ENCODE measurements at places on chromosomes 11 and 22.
A peak's percentile ranks its signal among the peaks of the same experiment; 100 is the strongest.

DNA sequence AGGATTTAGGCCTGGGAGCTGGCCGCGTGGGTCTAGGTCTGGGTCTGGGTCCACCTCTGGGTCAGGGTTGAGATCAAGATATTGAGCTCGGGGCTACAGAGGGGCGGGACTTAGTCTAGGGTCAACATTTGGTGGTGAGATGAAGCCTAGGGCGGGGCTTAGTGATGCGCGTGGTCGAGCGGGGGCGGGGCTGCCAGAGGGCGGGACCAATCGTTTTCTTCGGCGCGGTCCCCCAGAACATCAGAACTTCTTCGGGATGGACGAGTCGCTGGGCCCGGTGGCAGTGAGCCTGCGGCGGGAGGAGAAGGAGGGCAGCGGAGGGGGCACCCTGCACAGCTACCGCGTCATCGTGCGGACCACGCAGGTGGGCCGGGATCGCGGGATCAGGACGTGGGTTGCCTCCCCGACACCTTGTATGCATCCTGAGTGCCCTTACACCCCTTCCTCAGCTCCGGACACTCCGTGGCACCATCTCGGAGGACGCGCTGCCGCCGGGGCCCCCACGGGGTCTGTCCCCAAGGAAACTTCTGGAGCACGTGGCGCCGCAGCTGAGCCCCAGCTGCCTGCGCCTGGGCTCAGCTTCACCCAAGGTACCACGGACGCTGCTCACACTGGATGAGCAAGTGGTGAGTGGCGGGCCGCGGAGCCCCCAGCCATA lies 4.2 kb downstream of the SIPA1 start:
- no peak for DNase-seq

DNA sequence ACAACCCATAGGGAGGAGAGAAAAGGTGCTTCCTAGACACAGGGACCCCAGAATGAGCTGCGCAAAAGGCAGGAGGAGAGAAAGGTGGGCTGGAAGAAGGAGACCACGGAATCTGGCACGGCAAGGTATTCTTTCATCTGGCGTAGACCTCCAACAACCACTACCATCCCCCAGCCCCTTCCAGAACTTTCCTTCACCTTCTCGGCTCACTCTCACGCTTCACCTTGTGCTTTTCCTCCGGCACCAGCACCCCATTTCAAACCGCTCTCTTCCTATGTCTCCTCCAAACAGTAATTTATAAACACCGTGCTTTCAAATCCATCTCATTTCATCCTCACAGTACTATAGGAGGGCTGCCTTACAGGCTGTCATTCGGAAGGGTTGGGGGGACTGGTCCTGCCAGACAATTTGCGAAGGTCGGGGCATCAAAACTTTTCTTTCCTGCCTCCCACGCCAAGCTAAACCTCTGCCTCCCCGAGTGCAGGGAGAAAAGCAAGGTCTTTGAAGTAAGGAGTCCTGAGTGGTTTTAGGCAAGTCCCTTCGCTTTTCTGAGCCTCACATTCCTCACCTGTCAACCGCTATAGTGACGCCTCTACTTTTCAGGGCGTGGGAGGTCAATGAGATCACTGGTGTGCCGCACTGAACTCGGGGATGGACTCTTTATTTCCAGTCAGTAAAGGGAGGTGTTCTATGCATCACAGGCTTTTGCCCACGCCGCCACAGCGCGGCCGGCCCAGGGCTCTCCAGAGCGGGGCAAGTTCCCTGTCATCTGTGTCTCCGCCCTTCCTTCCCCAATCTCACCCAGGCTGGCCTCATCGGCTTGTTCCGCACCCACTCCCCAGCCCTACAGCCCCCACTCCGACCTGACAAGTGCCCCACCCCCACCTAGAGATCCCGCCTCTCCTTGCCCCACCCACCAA lies 800 bp downstream of the KCTD21 start:
- DNase-seq = peak; percentile 44

- DNase-seq = no peak
Measured at GRCh38 chr22:41311487-41311886, 10.2 kb downstream of the ZC3H7B start.

GRCh38 chr11:71385091-71385490 lies 63.1 kb downstream of the DHCR7 start:
- DNase-seq = no peak

DNA sequence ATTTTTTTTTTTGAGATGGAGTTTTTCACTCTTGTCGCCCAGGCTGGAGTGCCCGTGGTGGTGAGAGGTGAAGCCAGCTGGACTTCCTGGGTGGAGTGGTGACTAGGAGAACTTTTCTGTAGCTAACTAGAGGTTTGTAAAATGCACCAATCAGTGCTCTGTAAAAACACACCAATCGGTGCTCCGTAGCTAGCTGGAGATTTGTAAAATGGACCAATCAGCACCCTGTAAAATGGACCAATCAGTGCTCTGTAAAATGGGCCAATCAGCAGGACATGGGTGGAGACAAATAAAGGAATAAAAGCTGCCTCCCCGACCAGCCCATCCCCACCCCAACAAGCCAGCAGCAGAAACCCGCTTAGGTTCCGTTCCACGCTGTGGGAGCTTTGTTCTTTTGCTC lies 4.4 kb upstream of the RAPSN start:
- DNase-seq = no peak

- DNase-seq = no peak
Measured at GRCh38 chr11:8251616-8252295, 11.9 kb downstream of the LMO1 start.

- no peak for DNase-seq
Measured at GRCh38 chr11:6094186-6094585, 13.3 kb upstream of the OR56B4 start.

Data from activated gamma-delta T cell (primary cell).